ENCODE measurements at places on chromosomes 1 and 21.

DNA sequence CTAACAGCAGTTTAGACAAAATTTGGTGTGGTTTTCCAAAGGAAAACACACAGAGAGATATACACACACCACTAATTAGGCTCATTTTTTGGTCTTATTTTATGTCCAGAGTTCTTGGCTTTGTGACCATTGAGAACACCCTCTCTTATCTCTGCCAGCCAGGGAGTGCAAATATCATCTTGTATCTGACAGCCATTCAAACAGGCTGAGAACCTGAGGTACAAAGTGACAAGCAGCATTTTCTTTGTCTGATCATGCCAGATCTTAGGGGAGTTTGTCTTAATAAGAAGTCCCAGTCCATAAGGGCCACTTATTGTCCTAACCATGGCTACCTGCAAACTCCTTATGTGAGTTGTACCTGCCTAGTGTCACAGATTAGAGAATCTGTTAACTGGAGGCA is 1165.2 kb downstream of the BRINP3 start:
- no peak for DNase-seq

DNA sequence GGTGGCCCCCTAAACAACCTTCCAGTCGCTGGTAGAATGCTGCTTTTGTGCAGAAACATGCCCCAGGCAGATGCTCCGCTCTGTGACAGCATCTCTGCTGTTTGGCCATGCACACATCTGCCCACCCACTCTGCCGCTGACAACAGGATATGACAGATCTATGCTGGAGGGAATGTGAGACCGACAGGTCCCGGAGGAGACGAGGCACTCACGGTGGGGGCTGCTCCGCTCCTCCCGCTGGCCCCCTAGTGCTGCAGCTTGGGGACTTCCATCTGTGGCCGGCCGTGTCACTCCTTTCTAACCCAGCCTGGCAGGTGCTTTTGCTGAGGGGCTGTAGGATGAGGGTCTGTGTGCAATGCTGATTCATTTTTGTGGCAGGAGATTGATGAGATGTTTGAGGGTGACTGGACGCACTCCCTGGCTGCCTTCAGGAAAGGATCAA is 49.1 kb upstream of the DMRTB1 start:
- DNase-seq, result no peak

- DNase-seq, result peak; percentile 34
Observed at GRCh38 chr1:1020415-1021009, 592 bp downstream of the AGRN start.

DNA sequence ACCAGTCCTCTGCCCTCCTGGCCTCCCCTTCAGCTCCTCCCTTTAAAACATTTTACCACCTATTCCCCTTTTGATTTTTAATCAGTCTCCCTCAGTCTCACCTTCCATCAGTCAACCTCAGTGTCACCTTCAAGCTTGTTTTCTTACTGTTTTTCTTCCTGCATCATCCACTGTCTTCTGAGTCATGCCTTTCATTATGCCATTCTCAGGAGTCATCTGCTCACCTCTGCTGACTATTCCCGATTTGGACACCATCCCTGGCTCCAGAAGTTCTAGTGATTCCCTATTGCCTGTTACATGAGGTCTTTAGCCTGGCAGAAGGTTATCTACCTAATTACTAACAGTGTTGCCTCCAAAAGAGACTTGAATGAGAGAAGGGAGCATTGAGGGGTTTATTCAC is 23.9 kb downstream of the NFASC start:
- DNase-seq, result no peak

- no peak for DNase-seq
Observed at GRCh38 chr1:112708489-112708888, 1.6 kb upstream of the RHOC start.
